Stimulated activated CD4-positive, alpha-beta T cell treated with anti-CD3 and anti-CD28 coated beads, Interleukin-15, amount 100 ng/mL, for 48 hours (primary cell): ENCODE measurements at places on chromosomes 12 and 14.

GRCh38 chr12:128755566-128755965 lies 68.2 kb downstream of the SLC15A4 start:
- no peak for DNase-seq

GRCh38 chr14:101843665-101844064 lies 82.2 kb downstream of the PPP2R5C start:
- peak; percentile 40 for DNase-seq

GRCh38 chr12:40078266-40078665 lies 27.6 kb downstream of the SLC2A13 start:
- DNase-seq: no peak

DNA sequence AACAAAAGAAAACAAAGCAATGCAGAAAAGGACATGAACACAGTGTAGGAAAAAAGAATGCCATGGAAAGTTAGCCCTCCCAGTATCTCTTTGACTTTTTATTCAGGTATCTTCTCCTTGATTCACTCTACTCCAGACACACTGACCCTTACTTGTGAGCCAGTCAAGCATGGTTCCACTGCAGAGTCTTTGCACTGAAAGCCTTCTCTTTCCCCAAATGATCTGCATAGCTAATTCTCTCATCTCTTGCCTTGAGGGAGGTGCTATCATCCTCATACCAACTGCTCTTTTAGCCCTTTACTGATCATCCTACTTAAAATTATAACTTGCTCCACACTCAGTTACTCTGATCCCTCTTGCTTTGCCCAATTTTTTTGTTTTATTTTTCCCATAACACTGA lies 101.2 kb upstream of the SLC16A7 start:
- DNase-seq: no peak

- no peak for DNase-seq
Measured at GRCh38 chr14:75303381-75303789, 24.8 kb downstream of the FOS start.

DNA sequence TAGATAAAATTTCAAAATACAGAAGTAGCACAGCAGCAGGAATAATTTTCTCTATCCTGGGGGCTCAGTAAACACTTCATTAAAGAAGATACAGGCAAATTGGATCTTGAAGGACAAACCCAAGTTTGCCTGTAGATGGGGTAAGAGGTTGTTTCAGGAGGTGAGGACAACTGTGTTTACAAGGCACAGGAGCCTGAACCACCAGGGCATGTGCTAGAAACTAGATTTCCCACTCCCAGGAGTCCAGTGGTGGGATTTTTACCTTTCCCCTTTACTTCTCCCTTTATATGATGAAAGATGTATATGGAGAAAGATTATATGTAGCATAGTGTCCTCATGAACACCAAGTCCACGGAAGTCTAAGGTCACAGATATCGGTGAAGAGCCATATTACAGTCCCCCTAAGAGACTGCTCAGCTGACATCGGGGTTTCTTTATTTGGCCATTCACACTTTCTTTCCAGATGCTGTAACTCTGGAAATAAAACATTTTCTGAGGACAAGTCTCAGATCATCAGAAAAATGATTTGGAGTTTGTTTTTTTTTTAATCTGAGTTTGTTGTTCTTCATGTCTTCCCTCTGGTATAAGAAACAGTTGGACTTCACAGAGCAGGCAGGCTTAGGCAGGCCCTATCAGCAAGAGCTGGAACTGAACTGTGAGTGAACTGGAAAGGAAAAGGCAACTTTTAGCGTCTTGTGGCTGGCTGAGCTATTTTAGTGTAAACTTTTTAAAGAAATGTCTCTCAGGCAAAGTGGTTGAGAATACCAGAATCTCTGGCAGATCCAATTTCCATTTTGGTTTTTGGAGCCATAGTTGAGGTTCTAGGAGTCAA lies 8.0 kb upstream of the EVL start:
- no peak for DNase-seq

DNA sequence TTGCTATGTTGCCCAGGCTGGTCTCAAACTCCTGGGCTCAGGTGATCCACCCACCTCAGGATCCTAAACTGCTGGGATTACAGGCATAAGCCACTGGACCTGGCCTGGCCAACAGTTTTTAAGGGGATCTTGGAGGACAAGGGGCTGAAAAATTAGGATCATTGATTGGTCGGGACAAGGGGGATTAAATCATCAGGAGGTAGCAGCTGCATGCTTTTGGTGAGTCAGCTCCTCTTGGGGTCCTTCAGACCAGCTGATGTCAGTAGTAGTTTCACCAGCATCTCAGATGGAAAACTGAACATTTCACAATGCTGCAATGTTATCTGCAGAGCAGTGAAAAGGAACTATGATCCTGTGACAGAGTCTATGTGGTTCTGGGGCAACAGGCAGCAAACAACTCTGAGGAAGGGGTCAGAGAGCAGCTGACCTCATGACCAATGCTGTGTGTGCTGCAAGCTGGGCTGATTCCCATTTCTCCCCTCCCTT lies 6.3 kb downstream of the LRRC74A start:
- DNase-seq: no peak

DNA sequence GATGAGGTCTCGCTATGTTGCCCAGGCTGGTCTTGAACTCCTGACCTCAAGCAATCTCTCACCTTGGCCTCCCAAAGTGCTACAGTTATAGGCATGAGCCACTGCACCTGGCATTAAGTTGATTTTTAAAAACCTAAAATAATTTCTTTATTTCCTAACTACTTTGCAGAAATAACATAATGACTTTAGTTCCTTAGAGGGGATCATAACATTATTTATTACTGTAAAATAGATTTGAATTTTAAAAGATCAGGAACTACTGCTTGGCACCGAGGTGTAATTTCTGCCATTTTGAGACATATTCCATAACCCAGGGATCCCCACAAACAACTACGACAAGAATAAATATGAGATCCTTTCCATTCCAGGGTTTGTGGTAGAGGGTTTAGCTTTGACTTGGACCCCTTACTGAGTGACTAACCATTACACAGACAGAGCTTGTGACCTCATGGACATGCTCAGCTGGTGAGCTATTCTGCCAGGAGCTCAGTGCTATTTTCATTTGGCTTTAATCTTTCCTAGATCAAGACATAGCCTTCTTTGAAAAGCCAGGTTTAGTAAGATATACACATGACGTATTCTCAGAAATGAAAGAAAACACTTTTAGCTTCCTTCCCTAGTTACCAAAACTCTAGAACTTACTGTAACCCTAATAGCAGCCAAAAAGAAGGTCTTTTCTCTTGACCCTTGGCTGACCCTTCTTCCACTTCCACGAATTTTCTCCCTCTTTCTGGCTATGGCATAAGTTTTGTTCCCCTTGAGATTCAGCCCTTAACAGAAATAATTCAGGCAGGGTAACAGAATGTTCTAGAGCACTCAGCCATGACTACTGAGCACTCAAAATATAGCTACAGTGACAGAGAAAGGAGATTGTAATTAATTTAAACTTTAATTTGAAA lies 75.1 kb upstream of the NUDT4 start:
- DNase-seq: no peak

GRCh38 chr14:75832621-75833297 lies 149.0 kb downstream of the TGFB3 start:
- DNase-seq: no peak

DNA sequence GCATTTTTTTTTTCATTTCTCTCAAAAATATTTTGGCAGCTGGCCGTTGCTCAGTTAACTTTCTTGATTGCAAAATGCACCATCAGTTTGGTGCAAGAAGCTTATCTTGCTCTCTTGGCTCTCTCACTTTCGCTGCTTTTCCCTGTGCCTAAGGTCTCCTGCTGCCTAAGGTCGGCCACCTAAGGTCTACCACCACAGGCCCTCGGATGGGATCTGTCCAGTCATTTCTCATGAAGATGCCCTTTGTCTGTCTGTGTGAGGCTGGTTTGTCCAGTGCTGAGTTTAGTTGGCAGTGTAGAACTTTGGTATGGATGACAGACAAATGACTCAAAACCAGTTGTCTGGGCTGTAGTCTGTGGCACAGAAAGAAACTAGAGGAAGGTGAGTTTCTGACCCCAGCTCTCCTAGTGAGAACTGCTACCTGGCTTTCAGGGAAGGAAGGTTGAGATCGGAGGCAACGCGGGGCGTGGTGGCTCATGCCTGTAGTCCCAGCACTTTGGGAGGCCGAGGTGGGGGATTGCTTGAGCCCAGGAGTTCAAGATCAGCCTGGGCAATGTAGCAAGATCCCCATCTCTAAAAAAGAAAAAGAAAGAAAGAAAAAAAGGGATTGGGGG lies 2.6 kb downstream of the MLXIP start:
- DNase-seq: no peak

- no peak for DNase-seq
Measured at GRCh38 chr12:99413751-99414150, 233.8 kb upstream of the GARIN6 start.

DNA sequence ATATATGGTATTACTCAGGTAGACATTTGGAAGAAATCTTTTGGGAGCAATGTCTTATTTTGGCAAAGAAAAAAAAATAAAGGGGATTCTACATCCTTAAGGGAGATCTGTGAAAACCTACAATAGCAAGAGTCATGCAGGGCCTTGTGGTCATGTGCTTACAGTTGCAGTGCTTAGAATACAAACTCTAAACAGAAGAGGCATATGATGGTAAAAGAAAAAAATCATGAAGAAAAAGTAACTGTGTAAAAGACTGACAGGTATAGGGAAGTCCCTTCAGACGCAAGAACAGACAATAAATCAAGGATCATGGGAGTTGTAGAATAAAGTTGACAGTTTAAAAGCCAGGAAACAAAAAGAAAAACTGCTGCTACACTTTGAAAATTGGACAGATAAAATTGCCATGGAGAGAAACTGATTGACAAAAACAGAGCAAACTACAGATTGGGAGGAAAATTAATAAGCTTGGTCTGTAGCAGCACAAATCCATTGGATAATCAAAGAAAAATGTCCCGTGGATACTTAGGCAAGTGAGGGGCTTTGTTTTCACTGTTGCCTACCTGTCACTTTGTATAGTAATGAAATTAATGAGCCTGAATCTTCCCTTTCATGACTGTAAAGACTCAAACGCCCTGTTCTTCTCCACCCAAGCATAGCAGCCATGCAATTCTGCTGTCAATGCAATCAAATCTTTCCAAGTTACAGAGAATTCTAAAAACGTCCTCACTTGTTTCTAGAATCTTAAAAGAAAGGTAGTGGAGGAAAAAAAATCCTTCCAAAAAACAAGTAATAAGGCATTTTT lies 402.0 kb downstream of the SYT1 start:
- DNase-seq: no peak

- no peak for DNase-seq
Measured at GRCh38 chr12:3463921-3464320, 27.1 kb upstream of the PRMT8 start.

DNA sequence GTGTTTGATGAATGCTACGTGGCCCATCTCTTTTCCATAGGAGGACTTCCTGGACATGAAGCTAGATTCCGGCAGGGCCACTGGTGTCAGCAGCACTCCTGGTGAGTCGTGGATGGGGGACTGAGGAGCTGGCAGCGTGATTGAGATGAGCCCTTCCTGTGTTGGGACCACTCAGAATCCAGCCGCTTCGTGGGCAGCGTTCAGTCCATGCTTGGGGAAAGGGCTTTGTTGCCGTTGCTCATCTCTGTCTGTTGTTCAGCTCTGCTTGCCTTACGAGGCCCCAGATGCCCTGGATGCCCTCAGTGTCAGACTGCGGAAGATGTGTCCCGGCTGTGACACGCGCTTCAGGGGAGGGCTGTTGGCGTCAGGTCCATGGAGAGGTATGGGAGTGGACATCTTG lies 127.1 kb upstream of the RTL1 start:
- DNase-seq: no peak

GRCh38 chr12:29041621-29042020 lies 107.5 kb upstream of the FAR2 start:
- no peak for DNase-seq

GRCh38 chr12:8844665-8845064 lies 22.2 kb downstream of the A2ML1 start:
- no peak for DNase-seq

DNA sequence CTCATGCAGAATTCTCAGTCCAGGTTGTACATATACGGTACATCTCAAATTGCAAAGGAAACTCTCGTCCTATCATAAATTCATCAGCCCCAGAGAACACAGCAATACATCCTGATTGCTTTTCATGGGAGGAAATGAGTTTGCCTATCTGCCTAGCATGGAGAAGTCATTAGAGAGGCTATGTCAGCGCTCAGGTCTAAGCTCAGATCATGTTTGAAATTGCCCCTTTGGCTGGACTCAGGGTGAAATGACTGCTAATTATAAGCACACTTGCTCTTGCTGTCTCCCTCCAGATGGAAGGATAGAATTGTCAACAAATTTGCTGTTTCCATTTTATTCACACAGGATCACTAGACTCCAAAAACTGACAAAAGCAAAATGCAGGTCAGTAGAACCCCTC lies 178.4 kb downstream of the RIMBP2 start:
- no peak for DNase-seq

GRCh38 chr14:86604561-86604960 lies 1074.6 kb downstream of the FLRT2 start:
- DNase-seq: no peak

DNA sequence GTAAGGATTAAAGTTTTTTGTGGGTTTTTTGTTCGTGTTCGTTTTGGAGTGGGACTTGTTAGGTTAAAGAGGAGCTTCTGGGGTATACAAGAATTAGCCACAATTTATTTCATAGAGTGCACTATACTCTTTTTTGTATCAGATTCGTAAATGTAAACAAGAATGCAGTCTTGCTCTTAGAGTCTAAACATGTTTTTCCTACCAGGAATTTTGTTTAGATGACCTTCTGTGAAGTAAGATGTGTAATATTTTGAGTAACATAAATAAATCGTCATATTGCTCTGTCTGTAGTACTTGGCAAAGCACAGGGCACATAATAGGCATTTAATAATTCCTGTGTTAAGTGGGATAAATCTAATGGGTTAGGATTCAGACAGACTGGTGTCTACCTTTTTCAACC lies 9.6 kb downstream of the CNOT2 start:
- DNase-seq: no peak

DNA sequence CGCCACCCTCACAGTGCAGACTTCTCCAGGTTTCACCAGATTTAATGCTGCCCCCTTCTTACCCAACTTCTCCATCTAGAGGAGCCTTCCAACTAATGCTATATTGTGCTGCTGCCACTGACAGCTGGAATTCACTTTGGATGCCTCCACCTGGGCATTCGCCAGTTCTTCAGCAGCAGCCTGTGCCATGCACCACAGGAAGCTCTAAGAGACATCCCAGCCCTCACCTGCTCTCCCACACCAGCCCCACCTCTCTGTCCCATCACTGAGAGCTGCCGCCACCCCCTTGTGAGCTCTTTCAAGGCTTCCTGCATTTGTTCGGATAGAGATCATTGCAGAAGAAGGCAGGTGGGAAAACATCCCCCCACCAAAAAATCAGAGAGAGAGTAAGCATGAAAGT lies 4.6 kb upstream of the KRT2 start:
- DNase-seq: no peak

GRCh38 chr14:61537563-61538463 lies 157.5 kb upstream of the HIF1A start:
- DNase-seq: peak; percentile 15

GRCh38 chr12:72658615-72659014 lies 386.4 kb downstream of the TRHDE start:
- DNase-seq: no peak

GRCh38 chr14:90087433-90087832 lies 25.6 kb downstream of the KCNK13 start:
- DNase-seq: no peak
